ENCODE measurements at places on chromosomes 16 and 17. TPM values are rescaled to one million over a fixed set of nuclear protein-coding genes. Genes with fewer than 3 reads are reported as not detected.

The MYH1 gene
- total RNA-seq: not detected

- peak; percentile 10 for DNase-seq
Measured at GRCh38 chr16:2512735-2513404, 882 bp upstream of the ATP6V0C start.

GRCh38 chr16:83305092-83305491 lies 502.7 kb upstream of the HSBP1 start:
- DNase-seq: no peak

GRCh38 chr16:61887903-61888302 lies 148.3 kb downstream of the CDH8 start:
- no peak for DNase-seq

The MT3 gene
- total RNA-seq: not detected
